ENCODE measurements at places on chromosomes 12 and 14.

DNA sequence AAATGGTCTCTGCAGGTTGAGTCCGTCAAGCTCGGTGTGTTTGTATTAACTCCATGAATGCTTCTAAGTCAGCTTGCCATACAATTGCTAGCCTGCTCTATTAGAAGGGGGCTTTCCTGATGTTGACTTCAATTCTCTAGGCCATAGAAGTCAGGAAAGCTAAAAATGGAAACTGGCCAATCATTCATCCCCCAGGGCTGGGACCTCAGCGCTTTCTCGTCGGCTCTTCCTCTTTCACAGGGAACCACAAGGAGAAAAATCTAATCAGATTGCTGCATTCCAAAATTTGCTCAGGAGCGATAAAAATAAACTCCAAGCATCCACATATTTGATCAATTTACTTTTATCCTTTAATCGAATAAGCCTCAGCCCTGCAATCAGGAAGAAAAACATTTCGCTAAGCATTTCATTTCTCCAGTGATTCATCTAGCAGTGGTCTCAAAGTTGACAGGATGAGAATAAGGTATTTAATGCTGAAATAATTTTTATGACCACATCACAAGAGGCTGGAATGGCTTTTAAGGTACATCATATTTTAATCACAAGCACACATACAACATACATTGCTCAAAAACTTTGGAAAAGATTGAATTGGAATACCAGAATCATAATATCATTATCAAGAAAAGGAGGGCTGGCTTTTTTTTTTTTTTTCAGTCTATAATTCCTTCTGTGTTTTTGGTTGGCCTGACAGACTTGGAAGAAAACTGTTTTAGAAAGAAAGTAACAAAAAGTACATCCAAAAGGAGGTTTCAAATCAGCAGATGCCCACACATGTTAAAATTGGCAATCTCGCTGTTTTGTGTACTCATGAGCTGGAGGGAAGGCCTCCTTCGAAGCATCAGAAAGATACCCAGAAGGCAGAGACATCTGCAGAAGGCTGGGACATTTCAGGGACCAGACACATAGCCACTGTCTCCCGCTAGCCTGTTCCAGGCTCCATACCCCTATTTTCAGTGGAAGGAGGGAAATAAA, 316.3 kb downstream of the NUAK1 start:
- DNase-seq, result no peak

GRCh38 chr14:23228812-23229211, 8.9 kb upstream of the RNF212B start:
- no peak for DNase-seq

GRCh38 chr12:124833693-124834122, 30.0 kb downstream of the SCARB1 start:
- DNase-seq, result no peak

DNA sequence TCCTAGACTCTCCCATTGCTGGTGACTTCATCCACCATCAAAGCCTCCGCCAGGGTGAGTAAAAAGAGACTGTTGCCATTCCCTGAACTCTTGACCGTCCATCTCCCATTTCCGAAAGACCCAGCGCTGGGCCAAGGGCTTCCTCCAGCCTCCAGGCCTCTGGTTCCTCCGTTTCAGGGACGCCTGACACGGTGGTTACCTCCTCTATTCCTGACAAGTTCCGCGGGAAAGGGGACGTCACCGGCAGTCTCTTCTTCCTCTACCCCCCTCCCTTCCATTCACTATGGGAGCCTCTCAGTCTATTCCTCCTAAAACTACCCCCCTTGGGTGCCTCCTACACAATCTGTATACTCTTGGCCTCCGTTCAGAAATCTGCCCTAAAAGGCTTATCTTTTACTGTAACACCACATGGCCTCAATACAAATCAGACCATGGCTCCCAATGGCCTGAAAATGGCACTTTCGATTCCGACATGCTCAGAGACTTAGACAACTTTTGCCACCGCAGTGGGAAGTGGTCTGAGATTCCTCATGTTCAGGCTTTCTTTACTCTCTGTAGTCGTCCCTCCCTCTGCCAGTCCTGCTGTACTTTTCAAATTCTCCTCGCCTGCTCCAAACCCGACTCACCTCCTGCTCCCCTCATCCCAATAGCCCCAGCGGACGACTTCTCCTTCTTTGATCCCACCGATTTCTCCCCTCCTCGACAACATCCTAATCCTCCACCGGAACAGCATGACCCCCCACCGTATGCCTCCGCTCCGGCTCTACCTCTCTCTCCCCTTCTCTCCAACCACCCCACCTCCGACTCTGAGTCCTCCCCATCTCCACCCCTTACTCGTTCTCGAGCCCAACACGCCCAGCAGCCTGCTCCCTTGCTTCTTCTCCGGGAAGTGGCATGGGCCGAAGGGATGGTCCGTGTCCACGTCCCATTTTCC, 70.4 kb downstream of the MOK start:
- DNase-seq, result no peak
